ENCODE measurements at places on chromosomes 11 and 22. TPM values are rescaled to one million over a fixed set of nuclear protein-coding genes. Genes with fewer than 3 reads are reported as not detected.

DNA sequence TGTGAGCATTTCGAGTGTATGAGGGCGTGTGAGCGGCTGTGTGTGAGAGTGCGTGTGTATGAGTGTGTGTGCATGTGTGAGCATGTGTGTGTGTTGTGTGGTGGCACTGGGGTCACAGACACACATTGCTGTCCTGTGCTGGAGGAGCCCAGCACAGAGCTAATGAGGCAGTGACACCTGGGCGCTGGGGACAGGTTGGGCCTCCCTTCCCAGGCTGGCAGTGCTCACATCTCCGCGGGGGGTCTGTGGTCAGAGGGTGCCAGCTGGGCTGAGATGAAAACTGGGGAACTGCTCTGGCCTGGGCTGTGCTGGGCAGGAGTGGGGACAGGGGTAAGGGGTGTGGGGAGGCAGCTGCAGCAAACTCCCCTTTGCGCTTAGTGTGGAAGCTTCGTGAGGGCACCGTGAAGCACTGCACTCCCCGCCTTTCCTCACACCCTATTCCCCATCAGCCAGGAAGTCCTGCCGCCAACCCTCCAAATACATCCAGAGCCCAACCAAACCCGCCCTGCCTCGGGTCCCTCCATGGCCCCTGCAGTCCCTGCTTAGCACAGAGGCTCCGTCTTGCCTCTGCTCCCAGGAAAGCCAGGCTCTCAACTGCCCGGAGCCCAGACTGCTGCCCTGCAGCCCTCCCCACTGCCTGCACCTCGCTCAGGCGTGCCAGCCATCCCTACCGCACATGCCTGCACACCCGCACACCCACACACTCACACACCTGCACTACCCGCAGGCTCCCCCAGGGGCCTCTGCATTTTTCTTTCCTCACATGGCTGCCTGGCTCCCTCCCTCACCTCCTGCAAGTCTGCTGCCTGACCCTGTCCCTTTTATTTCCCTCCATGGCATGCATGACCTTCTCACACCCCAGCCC, 62.0 kb upstream of the THY1 start:
- H3K36me3 ChIP-seq, result no peaks in the 10 kb centered on the region

- H3K4me3 ChIP-seq, result peak overlapping the region; percentile 46
- H3K4me1 ChIP-seq, result peaks cover 46% of the 10 kb centered on the region
These were observed 9.3 kb upstream of the PDGFB start for GRCh38 chr22:39254122-39254521.

DNA sequence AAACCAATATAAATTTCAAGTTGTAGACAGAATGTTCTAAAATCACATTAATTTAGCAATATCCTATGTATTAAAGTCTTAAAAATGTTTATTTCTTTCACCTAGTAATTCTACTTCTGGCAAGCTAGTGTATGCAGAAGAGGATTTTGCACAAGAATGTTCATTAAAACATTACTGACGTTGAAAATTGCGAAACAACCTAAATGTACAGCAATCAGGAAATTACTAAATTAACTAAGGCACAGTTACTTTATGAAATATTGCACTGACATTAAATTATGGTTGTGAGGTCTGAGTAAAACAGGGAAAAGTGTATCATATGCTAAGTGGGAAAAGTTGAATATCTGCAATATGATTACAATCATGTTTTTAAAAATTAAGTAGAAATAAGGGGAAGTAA, 4.1 kb downstream of the SLC36A4 start:
- H3K36me3 ChIP-seq, result no peaks in the 10 kb centered on the region
- DNase-seq, result no peak
- H3K27ac ChIP-seq, result no peak overlapping the region
- H3K4me1 ChIP-seq, result peaks cover 6% of the 10 kb centered on the region

DNA sequence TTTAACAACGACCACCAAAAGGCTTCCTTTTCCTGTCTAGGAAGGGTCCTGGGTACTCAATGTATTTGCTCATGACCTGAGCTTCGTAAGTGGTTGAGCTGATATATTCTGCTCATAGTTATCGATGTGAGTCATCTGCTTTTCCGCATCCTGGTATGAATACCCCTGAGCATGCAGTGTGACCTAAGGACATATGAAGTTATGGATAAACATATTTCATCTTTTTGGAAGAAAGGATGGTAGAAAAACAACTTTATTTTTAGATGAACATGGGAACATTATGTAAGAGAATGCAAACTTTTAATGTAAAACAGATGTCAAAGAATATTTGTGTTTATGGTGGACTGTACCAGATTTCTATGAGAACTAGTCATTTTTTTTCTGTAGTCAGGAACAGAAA, 28.4 kb downstream of the TRPC6 start:
- H3K4me1 ChIP-seq, result no peaks in the 10 kb centered on the region
- H3K36me3 ChIP-seq, result no peaks in the 10 kb centered on the region
- no peak for DNase-seq

GRCh38 chr11:113529606-113530005, 54.4 kb upstream of the DRD2 start:
- no peak for DNase-seq
- no peaks in the 10 kb centered on the region for H3K36me3 ChIP-seq
- H3K4me1 ChIP-seq, result peaks cover 15% of the 10 kb centered on the region

DNA sequence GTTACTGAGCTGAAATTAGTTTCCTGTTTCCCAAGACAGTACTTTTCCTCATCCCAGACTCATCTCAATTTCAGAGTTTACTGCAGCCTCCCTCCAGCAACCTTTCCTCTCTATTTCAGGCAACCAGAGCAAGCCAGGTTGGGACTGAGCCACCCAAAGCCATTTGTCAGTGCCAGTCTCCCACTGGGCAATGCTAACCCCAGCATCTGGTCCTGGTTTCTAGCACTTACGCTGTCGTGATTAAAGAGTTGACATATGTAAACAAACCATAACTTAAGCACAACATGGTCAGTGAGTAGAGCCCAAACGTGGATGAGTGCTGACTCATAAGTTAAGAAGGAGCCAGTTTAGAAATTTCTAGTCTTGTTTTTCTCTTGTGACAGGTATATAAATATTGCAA, 119.6 kb upstream of the BLID start:
- H3K4me1 ChIP-seq, result peaks cover 15% of the 10 kb centered on the region
- H3K27me3 ChIP-seq, result no peaks in the 10 kb centered on the region
- H3K27ac ChIP-seq, result peak overlapping the region; percentile 84
- no peak overlapping the region for H3K4me3 ChIP-seq
- H3K36me3 ChIP-seq, result no peaks in the 10 kb centered on the region

GRCh38 chr11:76786441-76787014, 3.4 kb downstream of the TSKU start:
- no peak overlapping the region for H3K4me3 ChIP-seq
- H3K27ac ChIP-seq, result no peak overlapping the region
- no peaks in the 10 kb centered on the region for H3K27me3 ChIP-seq
- no peak for DNase-seq

DNA sequence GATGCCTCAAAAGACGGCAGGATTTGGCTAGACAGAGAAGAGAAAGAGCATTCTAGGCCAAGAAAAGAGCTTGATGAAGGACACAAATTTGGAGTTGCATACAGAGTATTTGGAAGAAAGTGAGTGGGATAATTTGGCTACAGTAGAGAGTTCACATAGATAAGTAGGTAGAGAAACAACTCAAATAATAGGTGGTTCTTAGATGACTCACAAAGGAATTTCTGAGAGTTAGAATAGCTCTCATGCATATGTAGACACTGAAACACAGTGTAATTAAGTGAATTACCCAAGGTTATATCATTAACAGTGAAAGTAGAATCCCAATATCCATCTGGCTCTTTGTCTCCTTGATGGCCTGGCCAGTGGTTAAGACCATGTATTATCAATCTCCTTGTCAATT, 228.6 kb upstream of the DDI1 start:
- H3K4me3 ChIP-seq, result no peak overlapping the region
- H3K27ac ChIP-seq, result no peak overlapping the region
- DNase-seq, result no peak
- no peaks in the 10 kb centered on the region for H3K36me3 ChIP-seq
- no peaks in the 10 kb centered on the region for H3K27me3 ChIP-seq

DNA sequence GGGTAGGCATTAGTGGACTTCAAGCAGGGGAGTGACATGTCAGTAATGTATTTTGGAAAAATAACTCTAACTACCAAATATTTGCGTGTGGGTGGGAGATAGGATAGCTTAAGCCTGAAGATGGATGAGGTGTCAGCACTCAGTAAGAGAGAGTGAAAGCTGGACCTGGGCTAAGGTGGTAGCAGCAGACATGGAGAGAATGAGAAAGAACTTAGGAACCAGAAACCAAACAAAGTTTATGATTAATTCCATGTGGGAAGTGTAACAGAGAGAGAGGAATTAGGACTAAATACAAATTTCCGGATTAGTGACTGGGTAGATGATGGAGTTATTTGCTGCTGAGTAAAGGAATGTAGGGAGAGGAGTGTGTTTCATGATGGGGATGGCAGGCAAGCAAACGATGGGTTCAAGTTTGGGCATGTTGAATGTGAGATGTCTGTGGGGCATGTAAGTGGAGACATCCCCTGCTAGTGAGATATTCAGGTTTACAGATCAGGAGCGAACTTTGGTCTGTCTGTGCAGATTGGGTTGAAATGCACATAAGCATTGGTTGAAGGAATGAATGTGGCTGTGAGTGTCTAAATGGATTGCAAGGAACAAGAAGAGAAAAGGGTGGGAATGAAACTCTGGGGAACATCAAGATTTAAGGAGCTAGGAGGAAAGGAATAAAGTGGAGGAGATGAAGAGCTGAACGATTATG, 185.6 kb upstream of the MTMR2 start:
- H3K27me3 ChIP-seq, result no peaks in the 10 kb centered on the region
- no peak overlapping the region for H3K27ac ChIP-seq
- no peaks in the 10 kb centered on the region for H3K4me1 ChIP-seq
- H3K36me3 ChIP-seq, result no peaks in the 10 kb centered on the region

DNA sequence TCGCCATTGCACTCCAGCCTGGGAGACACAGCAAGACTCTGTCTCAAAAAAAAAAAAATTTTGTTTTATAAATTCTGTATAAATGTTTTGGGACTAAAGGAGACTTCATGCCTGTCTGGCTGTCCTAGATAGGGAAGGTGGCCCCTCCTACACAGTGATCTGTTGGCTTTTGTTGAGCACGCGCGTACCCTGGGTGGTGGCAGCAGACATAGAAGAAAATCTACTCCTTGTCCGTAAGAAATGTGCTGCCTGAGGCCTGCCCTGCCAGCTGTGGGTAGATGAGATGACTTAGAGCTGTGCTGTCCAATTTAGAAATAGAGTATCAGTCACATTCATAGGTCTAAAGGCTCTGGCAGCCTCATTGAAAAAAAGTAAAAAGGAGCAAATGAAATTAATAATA, 37.0 kb downstream of the AP2A2 start:
- no peaks in the 10 kb centered on the region for H3K27me3 ChIP-seq
- peaks cover 38% of the 10 kb centered on the region for H3K36me3 ChIP-seq

OAF gene
- total RNA-seq, result 15.3 TPM

BACE1 gene
- 7.7 TPM for total RNA-seq

RASSF7 gene
- 1.2 TPM for total RNA-seq

SORL1 gene
- 3.3 TPM for total RNA-seq

NRXN2 gene
- total RNA-seq, result 1.4 TPM

KCNJ11 gene
- total RNA-seq, result 173 TPM

KLHL35 gene
- total RNA-seq, result 0.34 TPM

All from psoas muscle (tissue), 8 donors.